Activated T-cell treated with anti-CD3 and anti-CD28 coated beads, Interleukin-2, amount 50 U/mL, for 48 hours (primary cell): ENCODE measurements at places on chromosomes 16 and 17.

DNA sequence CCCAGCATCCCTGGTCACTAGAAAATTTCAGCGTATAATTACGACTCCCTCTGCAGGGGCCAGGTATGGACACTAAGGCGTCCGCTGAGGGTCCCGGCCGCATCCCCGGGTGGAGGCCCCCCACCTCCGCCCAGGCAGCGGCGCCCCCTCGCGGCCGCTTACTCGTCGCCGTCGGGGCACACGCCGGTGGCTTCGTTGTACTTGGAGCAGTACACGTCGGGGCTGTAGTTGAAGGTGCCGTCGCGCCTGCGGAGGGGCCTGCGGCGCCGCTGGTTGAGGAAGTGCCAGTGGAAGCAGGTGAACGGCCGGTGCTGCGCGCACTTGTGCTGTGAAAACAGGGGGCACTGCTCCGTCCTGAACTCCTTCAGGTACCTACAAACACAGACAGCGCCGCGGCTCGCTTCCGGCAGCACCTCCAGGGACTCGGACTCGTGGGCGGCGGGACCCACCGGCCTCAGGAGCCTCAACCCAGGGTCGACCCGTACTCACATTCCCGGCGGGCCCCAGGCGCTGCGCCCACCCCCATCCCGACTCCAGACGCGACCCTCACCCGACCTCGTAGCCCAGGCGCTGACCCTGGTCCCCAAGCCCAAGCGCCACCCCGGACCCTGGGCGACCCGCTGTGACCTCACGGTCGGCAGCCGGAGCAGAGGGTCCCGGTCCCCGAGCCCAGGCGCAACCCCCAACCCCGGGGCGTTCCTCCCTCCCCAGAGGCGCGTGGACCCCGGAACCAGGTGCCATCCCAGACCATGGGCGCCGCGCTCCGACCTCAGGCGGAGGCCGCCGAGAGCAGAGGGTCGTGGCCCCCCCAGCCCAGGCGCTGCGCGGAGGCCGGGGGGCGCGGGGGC is 596 bp downstream of the UNKL start:
- peak; percentile 84 for DNase-seq

DNA sequence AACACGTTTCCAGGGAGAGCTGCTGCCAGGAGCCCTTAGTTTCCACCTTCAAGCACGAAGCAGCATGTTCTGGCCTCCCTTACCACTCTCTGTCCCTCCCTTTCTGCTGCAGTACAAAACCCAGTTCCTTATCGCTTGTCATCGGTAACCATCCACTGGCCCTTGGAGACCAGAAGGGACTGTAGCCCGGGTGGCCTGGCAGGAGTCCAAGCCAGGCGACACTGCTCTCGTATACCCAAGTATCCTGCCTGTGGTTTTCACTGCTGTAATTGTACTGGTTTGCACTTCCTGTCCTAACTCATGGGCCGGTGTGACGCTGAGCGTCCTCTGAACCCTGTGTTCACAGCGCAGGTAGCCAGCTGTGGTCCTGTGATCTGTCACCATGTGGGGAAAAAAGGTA is 81.1 kb downstream of the MAF start:
- no peak for DNase-seq

- peak; percentile 72 for DNase-seq
These were observed 8.2 kb downstream of the FMNL1 start for GRCh38 chr17:45229681-45230409.

DNA sequence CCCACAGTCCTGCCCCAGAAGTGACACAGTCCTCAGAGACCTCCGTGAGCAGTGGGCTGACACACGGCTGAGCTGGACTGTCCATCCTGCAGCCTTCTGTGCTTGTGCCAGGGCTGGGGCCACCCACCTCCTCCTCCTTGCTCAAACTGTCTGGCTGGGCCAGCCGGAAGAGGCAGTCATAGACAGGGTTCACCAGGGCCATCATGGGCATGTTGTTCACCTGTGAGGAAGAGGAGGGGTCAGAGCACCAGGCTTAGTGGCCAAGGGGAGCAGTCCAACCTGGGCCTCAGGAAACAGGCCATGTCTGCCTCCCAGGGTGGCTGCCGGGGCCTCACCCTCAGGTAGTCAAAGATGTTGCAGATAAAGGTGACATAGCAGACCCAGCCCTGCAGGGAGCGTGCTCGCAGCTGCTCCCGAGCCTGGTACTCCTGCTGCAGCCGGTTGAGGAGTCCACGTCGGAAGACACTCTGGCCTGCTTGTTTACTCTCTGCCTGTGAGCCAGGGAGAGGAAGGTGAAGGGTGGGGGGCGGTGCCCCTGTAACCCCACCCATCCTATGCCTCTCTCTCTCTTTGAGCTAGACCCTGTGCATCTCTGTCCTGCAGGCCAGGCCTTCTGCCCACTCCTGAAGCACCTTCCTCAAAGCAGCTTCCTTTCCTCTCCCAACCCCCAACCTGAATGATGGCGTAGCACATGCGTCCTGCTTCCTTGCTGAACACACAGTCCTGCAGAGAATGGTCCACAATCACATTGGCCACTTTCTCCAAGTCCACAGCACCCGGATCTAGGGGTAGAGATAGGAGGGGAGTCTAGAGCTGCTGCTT is 3.4 kb downstream of the MIF4GD start:
- DNase-seq, result peak; percentile 28

DNA sequence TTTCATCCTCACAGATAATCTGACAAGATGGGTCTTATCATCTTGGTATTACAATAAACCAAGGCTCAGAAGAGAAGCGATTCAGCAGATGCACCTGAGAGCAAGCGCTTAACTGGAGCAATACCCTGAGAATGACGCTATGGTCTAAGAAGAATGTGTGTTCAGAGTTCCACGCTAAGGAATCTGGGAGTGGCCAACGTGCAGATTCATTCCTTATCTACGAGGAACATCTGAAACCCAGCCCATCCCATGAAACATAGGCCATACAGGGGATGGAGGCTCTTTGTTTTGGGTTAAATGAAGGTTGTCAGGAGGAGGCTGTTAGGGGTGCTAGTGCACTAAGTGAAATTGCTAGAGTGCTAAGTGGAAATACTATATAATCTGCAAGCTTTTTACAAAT is 28.5 kb upstream of the KDM8 start:
- DNase-seq, result no peak

GRCh38 chr17:36722903-36723263 is 121.5 kb downstream of the MRM1 start:
- no peak for DNase-seq

DNA sequence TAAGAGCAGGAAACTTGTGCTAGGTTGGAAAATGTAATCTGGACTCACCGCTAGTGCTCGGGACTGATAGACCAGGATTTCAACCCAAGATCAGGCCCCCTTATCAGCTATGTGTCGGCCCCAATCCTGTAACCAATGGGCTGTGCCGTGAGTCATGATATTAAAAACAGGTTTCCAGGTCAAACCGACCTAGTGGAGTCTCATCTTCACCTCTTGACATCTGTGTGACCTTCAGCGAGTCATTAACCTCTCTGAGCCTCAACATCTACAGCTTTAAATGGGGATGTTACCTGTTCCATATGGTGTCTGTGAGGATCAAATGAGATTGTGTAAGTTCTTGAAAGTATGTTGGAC is 512 bp downstream of the PMM2 start:
- DNase-seq, result no peak

- peak; percentile 78 for DNase-seq
These were observed 7.1 kb upstream of the ORAI3 start for GRCh38 chr16:30941600-30942425.

GRCh38 chr17:79676796-79677195 is 53.9 kb upstream of the ENPP7 start:
- DNase-seq, result no peak

GRCh38 chr16:57028086-57028485 is 38.7 kb downstream of the NLRC5 start:
- DNase-seq, result no peak

GRCh38 chr17:40705584-40705983 is 2.0 kb upstream of the KRT24 start:
- DNase-seq, result no peak

DNA sequence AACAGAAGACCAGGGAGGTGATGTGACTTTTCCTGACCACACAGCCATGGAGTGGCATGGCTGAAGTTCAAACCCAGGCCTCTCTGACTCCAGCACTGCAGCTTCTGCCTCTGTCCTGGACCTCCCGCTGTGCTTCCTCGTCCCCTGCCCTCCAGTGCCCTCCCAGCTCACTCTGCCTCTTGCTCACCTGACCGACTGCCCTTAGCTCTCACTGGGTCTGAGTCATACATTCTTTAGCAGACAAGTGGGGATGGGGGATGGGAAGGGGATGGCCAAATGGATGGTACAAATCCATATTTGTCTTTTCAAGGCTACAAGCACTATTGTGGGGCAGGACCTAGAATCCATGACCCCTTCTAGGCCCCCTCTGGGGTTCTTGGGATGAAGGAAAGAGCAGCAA is 33.0 kb downstream of the PITPNM3 start:
- DNase-seq, result no peak

GRCh38 chr17:14580499-14580898 is 279.6 kb downstream of the HS3ST3B1 start:
- no peak for DNase-seq

DNA sequence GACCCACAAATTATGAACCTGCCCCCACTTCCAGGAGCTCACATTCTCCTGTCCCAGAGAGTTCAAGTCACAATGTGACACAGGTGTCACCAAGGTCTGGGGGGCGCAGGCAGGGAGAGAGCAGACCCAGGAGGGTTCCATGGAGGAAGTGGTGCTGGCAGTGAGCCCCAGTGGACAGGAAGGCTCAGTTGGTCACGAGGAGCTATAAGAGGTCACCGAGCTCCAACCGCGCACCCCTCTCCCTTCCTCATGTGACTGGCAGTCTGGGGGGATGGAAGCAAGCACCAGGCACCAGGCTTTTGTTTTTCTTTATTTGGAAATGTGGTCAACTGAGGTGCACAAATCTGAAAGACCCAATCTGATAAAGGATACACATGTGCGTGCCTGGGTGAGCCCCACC is 2.5 kb downstream of the ITGAD start:
- no peak for DNase-seq

- no peak for DNase-seq
These were observed 100.4 kb downstream of the METRNL start for GRCh38 chr17:83179811-83180210.

DNA sequence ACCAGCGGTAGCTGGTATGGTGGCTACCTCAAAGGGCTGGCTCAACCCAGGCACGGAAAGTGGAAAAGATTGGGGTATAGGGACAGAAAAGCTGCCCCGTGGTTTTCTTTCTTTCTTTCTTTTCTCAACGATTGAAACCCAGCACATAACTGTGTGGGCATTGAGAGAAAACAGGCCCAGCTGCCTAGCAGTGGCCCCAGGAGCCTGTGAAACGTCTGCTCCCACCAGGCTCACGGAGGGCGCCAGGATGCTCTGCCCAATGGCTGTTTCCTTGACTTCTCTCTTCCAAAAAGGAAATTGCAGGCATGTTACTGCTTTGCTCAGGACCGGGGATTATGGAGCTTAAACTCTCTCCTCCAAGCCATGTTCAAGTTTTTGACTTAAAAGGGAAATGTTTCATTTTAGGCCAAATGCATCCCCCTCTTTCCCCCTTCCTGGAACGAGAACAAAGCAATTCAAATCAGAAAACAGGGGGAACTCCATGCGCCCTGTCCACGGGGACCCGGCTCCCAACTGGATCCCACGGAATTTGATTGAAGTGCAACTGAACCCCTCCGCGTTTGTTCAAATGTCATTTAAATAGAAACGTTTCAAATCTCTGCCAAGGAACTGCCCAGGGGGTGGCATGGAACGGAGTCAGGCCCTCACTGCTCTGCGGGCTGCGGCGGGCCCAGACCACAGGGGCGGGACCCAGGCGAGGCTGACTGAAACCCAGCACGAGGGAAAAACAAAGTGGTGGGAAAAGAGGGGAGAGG is 133.5 kb downstream of the RGS9 start:
- no peak for DNase-seq

GRCh38 chr16:67481561-67482232 is 740 bp upstream of the ATP6V0D1 start:
- DNase-seq, result peak; percentile 52

DNA sequence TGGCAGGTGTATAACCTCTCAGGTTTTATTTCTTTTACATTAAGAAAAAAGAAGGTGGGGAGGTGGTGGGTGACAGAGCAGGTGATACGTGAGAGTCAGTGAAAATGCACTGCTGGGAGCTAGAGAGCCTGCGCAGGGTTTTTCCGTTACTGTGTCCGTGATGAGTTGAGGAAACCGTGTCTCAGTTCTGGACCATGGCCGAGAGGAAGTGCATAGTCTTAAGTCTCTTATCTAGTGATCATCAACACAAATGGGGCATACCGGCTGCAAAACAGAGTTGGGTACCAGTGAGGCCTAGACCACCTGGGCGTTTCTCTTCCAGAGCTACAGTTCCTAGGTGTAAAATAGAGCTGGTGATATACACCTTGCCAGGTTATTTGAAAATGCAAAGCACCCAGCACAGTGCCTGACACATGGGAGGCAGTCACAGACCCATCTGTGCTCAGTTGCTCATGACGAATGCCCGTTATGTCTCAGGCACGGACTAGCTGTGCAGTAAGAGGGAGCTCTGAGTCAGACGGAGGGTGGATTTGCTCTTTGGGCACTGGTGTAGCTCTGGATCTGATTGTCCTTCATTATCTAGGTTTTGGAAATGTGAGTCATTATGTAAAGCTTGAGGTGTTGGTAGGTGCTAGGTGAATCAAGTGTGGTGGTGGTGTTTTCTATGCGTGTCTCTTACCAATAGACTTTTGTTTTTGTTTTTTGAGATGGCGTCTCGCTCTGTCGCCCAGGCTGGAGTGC is 60.9 kb downstream of the RPTOR start:
- DNase-seq, result peak; percentile 82

GRCh38 chr16:54280751-54281150 is 5.8 kb downstream of the IRX3 start:
- DNase-seq, result no peak
